Breast epithelium (tissue), 4 donors: ENCODE measurements at places on chromosomes 7 and 10.

DNA sequence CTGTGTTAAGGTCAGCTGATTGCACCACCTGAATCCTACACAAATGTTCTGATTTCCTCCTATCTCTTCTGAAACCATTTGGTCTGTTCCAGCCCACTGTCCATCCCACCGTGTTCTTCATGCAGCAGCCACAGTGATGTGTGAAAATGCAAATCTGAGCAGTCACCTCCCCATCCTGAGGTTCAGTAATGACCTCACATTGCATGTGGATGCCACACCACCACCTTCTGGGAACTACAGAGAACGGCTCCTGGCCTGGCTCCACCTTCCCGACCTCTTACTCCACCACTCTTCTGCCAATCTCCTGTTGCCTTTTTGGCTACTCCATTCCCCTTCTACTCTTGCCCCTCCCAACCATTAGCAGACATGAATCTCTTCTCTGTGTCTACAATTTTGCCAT is 244.4 kb downstream of the TNS3 start:
- DNase-seq, result peak; percentile 25

GRCh38 chr7:158706710-158707590 is 2.3 kb upstream of the NCAPG2 start:
- DNase-seq, result no peak

DNA sequence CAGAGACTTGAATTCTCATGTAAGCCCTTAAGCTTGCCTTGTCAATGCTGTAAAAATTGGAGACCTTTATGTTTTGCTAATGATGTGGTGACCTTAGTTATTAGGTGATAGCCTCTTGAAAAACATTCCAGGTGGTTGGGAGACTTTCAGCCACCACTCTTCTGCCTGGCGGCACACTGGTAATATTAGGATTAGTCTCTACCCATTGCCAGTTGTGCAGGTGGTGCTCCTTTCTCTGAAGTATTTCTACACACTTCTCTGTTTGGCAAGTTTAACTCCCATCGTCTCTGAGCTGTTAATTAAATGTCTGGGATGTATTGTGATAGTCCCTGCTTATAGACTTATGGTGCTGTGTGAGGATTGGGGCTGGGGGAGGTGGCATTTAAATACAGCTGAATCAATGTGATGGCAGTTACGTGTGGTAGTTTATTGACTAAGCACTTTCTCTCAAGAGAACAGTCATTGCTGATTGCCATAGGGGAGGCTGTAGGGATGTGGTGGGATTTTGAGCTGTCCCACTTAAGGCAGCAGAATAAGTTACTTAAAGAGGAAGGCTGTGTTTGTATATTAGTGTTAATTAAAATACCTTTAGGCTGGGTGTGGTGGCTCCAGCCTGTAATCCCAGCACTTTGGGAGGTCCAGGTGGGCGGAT is 61.7 kb downstream of the DAGLB start:
- DNase-seq, result no peak

DNA sequence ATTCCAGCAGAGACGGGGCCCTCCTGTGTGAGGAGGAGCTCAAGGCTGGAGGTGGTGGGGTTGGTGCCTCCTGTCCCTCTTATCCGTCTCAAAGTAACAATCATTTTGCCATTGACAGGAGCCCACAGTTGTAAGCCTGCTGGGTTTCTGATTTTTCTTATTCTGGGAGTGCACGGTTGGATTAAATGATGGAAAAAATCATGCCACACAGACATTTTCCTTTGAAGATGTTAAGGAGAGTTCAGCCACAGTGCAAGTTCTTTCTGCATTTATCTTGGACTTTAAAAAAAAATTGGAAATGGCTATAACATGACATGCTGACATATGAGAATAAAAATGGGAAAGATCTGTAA is 8.4 kb upstream of the LYZL1 start:
- DNase-seq, result no peak

GRCh38 chr7:68544851-68545250 is 1053.4 kb upstream of the AUTS2 start:
- DNase-seq, result no peak

GRCh38 chr7:148395352-148395811 is 195.2 kb upstream of the C7orf33 start:
- DNase-seq, result no peak

DNA sequence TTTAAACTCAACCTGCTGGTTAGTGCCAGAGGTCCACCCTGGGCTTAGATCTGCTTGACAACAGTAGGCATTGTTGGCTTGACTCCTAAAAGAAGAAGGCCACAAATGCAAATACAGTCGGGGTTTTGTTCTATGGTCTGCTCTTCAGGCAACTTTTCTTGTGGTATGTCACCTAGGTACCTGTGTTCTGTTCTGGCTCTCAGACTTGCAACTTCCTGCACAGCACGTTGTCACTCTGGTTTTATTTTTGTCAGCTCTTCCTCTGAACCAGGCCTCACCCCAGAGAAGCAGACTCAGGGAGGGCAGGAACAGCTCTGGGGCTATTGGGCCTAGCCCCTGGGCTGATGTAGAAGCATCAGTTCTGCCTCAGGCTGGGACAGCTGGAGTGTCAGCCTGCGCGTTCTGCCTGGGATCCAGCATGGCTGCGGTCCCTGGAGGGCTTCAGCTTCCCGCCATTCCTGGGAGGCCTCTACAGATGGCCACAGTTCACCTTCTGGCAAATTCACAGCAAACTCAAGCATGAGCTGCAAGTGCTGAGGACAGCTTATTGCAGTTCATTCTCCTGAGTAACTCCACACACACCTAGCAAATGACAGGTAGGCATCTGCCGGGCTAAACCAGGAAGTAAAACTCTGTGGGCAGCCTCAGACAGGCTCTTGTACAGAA is 11.0 kb upstream of the PDCD4 start:
- no peak for DNase-seq

DNA sequence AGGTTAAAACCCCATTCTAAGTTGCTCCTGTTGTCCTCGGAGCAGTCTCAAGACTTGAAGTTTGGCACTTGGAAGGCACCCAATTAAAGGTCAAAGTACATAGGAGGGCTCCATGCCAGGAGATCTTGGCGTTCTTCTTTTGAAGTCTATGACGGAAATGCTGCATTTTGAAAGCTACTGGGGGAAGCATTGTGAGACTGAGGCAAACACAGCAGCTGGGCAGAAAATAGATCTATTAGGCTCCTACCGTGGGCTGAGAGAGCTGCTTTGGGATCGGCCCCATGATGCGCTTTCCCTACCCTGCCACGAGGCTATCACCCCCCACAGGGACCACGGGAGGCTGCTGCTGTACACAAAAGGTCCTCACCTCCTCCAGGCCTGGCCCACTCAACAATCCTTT is 20.0 kb downstream of the KIAA1549 start:
- DNase-seq, result no peak

DNA sequence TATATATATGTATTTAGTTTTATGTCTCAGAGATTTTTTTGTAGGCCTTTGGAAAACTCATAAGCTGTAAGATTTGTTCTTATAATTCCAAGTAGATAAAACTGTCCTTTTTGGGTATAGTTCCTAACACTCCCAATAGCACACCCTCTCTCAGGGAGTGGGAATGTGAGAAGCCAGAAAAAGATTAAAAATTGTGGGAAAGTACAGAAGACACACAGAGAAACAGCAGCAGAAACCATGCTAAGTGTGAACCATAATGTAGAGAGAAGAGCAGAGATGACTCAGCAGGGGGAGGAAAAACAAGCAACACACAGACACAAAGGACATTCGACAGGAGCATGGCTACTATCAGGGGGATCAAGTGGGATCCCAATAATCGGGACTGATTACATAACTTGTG is 401.6 kb downstream of the MAGI2 start:
- DNase-seq, result no peak

DNA sequence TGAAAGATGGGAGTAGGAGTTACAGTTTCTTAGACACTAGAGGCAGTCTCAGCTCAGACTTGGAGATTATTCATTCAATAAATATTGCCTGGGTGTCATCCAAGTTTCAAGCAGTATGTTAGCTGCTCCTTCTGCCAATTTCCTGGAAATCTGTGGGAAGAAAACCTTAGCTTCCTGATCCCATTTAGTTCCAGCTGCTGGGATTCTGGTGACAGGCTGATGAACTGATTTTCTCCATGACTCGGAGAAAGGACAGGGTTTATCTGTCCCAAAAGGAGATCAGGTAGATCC is 95.8 kb downstream of the CLEC2L start:
- DNase-seq, result no peak

GRCh38 chr10:8242295-8242872 is 187.9 kb downstream of the GATA3 start:
- DNase-seq, result no peak

- DNase-seq, result no peak
These were observed 73.8 kb upstream of the CDK1 start for GRCh38 chr10:60704471-60704870.

GRCh38 chr10:14560274-14560673 is 214.4 kb downstream of the FAM107B start:
- DNase-seq, result no peak

DNA sequence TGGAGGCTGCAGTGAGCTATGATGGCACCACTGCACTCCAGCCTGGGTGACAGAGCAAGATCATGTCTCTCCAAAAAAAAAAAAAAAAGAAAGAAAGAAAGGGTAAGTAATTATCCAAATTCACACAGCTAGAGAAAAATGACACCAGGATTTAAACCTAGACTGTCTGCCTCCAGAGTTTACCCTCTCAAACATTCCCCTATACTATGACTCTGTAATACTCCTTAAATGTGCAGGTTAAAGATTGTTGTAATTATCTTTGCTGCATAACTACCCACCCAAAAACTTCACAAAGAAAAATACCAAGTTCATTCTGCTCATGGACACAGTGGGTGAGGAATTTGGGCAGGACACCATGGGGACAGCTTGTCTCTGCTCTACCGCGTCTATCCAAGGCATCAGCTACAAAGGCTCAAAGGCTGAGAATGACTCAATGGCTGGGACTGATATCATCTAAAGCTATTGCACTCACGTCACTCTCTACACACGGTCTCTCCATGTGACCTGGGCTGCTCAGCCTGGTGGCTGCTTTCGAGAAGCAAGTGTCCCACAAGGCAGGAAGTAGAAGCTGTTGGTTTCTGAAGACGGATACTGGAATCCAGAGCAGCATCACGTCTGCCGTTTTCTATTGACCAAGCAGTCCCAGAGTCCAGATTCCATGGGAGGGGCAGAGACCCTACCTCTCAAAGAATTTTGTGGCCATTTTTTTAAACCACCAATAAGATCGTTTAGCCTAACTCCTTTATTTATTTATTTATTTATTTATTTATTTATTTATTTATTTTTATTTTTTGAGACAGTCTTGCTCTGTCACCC is 185.7 kb upstream of the AUTS2 start:
- DNase-seq, result peak; percentile 38

DNA sequence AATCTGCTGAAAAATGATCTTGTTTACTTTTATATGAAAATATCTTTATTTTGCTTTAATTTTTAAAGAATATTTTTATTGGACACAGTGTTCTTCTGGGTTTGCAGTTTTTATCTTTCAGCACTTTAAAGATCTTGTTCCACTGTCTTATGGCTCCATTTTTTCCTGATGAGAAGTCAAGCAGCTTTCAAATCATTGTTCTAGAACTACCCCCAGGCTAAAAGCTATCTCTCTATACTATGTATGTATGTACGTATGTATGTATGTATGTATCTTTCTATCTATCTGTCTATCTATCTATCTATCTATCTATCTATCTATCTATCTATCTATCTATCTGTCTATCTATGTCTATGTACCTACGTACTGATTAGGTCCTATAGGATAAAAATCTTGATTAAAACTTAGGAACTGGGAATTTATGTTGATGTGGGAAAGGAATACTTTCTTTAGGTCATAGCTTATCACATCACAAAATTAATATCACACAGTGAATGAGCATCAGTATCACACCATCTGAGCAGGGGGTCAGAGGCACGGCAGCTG is 35.4 kb upstream of the TSPAN13 start:
- no peak for DNase-seq

- DNase-seq, result no peak
These were observed 6.5 kb downstream of the PDK4 start for GRCh38 chr7:95589766-95590165.

GRCh38 chr7:70975754-70976153 is 156.2 kb upstream of the GALNT17 start:
- DNase-seq, result no peak

GRCh38 chr7:121352323-121352722 is 23.5 kb downstream of the WNT16 start:
- no peak for DNase-seq

GRCh38 chr10:653991-654646 is 35.3 kb downstream of the DIP2C start:
- no peak for DNase-seq

GRCh38 chr7:130804220-130804619 is 70.2 kb upstream of the KLF14 start:
- no peak for DNase-seq

DNA sequence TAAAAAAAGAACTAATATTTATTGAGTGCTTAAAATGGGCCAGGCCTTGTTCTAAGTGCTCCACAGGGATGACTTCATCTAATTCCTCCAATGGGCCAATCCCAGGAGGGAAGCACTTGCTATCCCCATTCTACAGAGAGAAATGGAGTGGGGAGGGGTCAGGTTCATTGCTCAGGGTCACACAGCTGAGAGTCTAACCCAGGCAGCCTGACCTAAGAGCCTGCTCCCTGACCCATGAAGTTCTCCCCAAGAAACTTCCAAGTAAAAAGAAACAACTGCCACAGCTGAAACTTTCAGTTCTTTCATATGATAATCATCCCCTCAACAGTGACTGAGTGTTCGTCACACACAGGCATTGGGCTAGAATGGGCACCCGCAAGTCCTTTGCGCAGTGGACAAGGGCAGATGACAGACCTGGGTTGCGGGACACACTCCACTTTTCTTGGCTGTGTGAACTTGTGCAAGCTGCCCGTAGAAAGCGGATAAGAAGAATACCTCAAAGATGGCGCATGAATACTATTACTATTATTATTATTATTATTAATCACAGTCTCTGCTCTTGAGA is 39.7 kb downstream of the BEND7 start:
- DNase-seq, result no peak
